ENCODE measurements at places on chromosomes 1 and 21.

GRCh38 chr1:62230718-62231117 lies 36.1 kb downstream of the L1TD1 start:
- DNase-seq, result no peak

DNA sequence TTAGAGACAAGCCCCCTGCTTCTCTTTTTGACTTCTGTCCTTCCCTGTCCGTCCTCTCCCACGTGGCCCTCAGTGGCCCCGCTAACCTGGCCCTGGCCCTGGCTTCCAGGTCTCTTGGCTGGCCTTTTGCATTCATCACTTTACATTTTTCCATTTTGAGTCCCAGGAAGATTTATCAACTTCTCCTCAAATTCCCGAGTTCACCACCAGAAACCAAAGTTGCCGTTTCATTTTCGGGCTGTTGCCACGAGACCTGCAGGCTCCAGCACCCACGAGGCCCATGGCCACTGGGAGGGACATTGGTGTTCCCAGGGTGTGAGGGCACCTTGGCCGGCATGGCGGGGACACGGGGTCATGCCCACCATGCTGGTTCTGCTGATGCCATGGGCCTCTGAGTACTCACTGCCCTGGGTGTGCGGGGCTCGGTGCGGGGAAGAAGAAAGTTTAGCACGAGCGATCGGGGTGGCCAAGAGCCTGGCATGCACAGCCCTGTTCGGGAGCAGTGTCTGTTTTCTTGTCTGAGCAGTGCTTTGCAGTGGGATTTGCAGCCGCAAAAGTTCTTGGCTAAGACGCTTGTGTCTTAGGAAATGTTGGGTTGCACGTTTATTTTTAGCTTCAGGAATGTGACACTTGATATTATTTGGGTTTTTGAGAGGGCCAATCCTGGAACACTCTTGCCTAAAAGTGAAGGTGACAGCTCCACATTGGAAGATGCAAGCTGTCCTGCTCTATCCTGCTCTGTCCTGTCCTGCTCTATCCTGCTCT lies 40.4 kb upstream of the ADARB1 start:
- no peak for DNase-seq

DNA sequence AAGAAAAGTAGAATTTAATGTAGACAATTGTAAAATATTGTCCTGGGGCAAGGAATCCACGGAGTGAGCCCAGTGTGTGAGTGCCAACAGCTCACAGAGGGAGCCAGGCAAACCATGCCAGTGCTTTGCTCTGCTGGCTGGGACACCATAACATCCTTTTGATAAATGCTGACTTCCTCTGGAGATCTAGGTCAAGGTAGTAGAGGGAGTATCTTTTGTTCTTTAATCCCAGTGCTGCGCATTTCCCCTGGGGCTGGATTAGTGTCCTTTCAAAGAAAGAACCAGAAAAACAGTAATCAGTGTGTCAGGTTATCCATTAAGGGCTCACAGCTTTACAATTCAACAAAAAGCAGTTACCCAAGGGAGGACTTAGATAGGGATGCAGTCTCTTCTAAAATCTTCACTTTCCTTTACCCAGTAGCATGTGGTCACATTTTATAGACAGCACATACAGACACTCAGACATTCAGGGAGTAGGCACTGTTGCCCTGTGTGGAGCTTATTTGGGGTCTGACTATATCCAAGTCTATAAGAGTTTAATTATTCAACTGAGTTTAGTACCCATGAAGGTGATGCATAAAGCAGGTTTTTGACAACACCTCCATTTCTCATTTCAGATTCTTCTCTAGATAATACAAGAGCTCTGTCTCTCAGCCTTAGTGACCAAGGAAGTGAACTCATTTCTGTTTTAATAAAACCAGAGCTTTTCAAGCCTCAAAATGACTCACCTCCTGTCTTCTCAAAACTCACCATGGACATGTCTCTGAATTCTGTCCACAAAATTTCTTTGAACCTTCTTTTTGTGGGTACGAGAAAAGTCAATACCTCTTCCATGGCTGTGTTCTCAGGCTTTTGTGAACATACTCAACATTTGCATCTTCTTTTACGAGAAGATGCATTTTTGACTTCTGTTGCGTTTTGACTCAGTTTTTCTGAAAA lies 215.3 kb downstream of the BRINP2 start:
- DNase-seq, result no peak

DNA sequence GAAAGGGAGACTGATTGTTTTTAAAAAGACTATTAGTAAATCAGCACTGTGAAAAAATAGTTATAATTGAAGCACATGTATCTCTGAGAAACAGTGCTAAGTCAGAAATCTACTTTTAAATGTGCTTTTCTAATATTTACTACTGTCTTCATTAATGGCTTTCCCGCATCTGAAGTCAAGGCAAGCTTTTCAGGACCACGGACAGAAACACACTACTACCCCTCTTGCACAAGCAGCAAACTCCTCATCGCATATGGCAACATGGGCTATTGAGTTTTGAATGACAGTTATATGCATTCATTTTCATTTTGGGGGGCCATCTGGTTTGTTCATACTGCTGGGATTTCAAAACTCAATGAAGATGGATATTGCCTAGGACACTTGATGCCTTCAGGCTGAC lies 433.4 kb upstream of the CAMK1G start:
- no peak for DNase-seq

GRCh38 chr21:34567604-34568155 lies 47.2 kb downstream of the RCAN1 start:
- no peak for DNase-seq

DNA sequence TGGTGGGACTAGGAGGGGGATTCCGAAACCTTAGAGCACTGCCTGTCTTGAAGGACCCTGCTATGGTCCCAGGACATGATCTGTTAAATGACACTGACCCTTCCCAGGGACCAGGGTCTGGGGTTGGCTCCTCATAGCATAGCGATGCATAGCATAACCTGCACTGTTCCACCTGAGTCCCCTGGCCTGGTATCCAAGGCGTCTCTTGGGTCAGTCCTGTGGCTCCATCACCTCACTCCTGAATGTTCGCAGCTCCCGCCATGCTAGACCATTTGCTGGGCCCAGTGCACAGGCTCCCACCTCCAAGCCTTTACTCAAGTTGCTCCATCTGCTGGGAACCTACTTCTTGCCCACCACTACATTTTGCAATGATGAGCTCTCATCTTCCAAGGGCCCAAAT lies 39.0 kb upstream of the MAGOH start:
- no peak for DNase-seq

DNA sequence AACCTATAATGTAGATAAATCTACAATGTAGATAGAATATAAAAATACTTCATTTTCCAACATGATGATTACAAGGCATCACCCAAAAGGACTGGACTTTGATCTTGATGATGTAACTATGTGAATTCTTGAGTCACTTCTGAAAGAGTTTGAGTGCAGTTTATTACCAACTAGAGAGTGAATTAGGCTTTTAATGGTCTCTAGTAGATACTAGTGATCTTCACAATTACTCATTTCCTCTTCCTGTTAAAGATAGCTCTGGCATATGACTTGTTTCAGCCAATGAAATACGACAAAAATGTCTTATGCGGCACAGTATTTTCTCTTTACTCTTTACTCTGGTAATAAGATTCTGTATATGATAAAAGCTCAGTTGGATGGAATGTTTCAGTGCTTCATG lies 1588.1 kb upstream of the B3GALT2 start:
- DNase-seq, result no peak

- no peak for DNase-seq
Measured at GRCh38 chr1:206796981-206797402, 24.7 kb upstream of the IL10 start.

- DNase-seq, result no peak
Measured at GRCh38 chr21:42642219-42642745, 11.1 kb upstream of the PDE9A start.

DNA sequence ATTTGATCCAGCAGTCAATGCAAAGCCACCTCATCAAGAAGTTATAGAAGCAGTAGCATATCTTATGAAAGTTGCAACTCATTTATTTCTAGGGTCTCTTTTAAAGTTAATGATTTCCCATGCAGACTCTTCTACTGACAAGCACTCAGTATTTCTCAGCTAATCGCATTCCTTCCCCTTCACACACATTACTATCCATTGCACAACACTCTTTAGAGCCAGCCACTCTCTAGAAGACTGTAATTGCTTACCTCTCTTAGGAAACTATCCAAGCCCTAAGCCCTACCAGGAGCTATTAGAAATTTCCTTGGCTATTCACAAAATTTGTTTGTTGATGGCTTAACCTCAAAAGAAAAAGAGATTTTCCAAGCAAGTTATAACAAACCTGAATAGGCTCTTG lies 106.0 kb downstream of the ADAMTS1 start:
- no peak for DNase-seq

DNA sequence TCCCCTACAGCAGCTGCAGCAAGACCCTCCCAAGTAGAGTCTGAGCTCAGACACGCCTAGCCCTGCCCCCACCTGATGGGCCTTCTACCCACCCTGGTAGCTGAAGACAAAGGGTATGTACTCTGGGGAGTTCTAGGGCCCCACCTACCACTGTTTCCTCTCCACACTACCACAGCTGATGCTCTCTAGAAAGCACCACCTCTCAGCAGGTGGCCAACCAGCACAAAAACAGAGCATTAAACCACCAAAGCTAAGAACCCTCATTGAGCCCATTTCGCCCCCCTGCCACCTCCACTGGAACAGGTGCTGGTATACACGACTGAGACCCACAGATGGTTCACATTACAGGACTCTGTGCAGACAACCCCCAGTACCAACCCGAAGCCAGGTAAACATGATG lies 258.9 kb downstream of the SETD4 start:
- no peak for DNase-seq

- DNase-seq, result no peak
Measured at GRCh38 chr1:219083631-219084030, 90.0 kb upstream of the LYPLAL1 start.

- no peak for DNase-seq
Measured at GRCh38 chr1:43101061-43101460, 71.0 kb downstream of the EBNA1BP2 start.

DNA sequence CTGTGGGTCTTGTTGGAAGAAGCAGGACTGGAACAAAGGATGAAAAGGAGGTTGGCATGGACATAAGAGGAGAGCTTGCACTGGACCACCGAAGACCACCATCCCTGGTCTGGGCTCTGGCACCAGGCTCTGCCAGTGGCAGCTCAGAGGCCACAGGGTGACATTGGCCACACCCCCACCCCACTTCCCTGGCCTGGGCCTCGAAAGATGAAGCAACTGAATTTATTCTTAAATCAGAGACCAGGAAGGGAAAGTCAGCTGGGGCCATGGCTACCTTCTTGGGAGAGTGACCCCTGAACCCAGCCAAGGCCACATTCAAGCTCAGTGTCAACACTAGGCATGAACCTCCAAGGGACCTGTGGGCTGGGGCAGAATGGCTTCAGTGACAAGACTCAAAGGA lies 4.0 kb downstream of the KLHDC7A start:
- DNase-seq, result no peak

- no peak for DNase-seq
Measured at GRCh38 chr1:54479251-54479650, 68.8 kb upstream of the ACOT11 start.

- no peak for DNase-seq
Measured at GRCh38 chr1:175733722-175734121, 9.7 kb downstream of the TNR start.

DNA sequence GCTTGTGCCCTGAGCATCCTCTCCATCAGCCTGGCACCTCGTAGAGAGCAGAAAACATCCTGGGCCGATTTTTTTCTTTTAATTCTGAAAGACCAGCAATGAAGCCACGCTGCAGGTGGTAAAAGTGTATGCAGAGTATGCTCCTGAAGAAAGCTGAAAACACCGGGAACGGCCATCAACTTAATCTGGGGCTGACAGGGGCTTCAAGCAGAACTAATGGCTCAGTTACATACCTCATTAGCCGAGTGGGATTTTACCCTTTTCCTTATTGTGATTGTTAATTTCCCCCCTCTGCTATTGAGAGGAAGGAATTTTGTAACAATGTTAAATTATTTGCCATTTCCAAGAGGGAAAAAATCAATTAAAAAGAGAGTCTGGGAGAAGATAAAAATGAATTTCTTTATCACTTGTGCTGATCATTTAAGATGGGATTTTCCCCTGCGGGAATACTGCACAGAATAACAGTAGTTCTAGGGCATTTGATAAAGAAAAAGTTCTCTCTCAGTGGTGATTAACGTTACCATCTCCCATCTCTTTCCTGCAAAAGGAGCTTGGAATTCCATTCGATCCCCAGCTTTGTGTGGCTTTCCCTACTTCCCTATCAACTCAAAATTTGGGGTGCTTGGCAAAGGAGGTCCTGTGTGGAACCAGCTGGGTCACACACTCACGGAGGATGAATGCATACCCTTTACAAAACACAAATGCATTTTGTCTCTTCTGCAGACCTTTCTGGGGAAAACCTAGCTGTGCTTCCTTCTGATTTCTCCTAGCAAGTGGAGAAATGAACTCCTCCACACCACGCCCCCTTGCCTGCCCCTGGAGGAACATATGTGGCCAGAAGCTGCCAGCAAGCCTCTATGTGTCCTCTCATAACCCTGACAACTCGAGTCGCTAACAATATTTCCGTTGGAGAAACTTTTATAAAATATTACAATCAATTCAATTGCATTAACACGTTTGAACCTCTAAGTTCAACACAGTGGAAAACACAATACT lies 70.9 kb downstream of the RRAGC start:
- DNase-seq, result no peak

DNA sequence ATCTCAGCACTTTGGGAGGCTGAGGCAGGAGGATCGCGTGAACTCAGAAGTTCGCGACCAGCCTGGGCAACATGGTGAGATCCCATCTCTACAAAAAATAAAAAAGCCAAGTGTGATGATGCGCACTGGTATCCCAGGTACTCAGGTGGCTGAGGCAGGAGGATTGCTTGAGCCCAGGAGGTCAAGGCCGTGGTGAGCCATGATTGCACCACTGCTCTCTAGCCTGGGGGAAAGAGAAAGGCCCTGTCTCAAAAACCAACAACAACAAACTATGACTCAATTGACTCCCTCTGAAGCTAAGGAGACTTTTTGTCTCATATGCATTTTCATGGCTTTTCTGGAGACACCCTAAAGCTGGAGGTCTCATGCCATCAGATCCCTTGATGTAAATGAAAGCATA lies 118.8 kb downstream of the CCDC185 start:
- no peak for DNase-seq

DNA sequence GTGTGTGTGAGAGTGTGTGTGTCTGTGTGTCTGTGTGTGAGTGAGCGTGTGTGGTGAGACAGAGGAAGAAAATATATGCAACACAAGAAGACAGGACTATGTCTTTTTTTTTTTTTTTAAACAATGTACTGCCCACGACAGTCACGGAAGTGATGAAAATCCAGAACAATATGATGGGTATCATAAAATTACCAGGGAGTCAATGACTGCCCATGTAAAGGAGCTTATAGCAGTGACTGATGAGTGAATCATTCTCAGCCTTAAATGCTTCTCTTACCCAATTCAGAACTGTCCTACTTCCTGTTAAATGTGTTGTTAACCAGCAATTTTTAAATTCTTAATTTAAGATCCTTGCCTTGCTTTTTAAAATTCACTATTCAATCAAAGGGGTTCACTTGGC lies 46.6 kb downstream of the RGS7 start:
- DNase-seq, result no peak
